ENCODE measurements at places on chromosomes 5 and 9.
A peak's percentile ranks its signal among the peaks of the same experiment; 100 is the strongest.

DNA sequence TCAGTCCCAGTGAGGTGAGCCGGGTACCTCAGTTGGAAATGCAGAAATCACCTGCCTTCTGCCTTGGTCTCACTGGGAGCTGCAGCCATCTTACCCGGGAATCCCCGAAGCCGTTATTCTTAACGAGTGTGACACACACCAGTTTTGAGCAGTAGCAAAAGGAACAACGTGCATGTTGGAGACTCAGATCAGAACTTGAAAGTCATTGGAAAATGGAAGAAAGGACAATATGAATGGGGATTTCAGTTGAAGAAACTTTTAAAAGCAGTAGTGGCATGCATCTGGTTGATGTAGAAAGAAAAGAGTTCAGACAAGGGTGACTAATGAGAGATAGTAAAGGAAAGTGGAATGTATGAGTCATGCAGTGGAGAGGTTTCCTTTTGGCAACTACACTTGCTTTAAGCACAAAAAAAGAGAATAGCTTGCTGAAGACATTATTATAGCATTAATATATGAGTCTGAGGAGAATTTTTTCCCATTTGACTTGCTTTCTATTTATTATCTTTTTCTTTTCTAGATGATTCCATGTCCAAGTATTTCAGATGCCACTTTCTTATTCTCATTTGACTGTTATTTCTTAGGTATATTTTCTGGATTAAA, 44.4 kb upstream of the ANKDD1B start:
- DNase-seq = peak; percentile 27

GRCh38 chr9:116230051-116230632, 76.6 kb downstream of the PAPPA start:
- DNase-seq = no peak

GRCh38 chr5:146877783-146878475, 628 bp downstream of the PPP2R2B start:
- no peak for DNase-seq

GRCh38 chr5:134070725-134071613, 43.5 kb upstream of the TCF7 start:
- no peak for DNase-seq

DNA sequence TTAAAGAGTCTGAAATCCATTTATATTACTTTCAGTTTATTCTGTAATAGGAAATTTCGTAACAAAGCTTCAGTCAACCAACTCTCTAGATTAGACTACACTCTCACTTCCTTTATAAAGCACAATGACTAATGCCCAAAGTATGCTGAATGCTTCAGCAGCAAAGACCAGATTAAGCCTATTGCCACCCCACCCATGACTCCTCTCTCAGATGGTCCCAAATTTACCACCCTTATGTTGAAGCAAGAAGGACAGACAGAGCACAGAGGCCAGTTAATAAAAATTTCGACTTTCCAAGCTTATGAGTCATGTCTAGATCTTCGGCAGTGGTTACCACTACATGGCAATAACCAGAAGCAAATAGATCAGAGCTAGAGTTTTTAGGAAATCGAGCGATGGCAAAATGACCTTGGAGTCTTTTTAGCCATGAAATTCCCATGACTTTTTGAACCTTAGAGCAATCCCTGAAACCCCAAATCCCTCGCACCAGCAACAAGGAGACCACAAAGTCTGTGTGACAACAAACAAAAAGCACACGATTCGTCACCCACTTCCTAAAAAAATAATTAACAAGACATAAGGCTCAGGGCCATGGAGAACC, 287.8 kb upstream of the RASA1 start:
- DNase-seq = no peak

DNA sequence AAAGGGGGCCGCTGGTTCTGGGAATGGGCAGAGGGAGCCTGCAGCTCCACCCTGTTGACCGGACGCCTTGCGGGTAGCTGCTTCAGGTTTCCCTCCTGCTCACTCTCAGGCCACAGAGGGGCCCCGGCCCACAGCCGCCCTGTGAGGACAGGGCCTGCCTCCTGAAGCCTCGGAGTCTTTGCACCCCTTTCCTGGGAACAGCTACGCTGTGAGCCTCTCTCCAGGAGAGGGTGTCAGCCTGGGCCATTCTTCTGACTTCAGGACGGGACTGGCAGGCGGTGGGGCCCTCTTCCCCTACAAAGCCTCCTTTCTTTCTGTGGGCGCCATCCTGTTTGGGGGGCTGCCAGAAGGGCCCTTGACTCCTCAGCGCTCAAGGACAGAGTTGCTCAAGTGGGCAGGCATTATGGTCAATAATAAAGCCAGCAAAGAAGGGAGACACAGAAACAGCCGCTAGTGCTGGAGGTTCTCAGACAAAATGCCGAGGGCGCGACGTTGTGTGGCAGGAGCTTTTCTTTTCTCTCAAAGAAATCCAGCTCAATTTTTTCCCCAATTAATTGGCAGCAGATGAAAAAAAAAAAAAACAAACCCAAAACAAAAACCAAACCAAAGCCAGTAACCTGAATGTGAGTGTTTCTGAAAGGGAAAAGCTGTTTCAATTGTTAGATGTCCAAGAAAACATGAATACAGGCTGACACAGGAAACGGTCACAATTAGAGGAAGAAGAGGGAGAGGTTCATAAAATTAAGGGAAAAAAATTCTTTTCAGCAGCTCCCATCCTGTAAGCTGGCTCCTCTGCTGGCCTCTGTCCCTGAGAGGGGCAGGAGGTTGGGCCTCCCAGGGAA, 12.8 kb upstream of the SLC25A51 start:
- DNase-seq = no peak

DNA sequence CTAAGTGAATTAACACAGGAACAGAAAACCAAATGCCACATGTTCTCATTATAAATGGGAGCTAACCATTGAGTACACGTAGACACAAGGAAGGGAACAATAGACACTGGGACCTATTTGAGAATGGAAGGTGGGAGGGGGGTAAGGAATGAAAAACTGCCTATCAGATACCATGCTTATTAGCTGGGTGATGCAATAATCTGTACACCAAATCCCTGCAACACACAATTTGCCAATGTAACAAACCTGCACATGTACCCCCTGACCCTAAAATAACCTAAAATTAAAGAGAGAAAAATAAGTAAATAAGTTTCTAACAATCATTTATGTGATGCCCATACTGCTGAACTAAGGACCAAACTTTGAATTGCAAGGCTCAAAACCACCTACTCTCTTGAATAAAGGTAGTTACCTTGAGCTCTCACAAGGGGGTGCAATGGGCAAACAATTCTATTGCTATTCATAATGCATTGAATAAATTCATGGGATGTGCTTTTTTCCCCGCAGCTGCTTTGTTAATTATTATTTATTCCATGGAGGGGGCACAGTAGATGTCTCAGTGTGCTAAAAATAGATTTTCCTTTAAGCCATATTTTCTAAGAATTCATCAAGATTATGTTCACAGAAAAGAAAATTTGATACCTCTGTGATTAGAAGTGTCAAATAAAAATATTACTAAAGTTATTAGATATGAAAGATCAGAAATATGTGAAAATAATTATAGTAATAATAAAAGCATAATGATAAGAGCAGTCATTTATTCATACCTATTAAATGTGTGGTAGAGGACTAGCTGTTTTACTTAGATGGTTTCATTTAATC, 76.2 kb upstream of the PTPN3 start:
- DNase-seq = peak; percentile 61

DNA sequence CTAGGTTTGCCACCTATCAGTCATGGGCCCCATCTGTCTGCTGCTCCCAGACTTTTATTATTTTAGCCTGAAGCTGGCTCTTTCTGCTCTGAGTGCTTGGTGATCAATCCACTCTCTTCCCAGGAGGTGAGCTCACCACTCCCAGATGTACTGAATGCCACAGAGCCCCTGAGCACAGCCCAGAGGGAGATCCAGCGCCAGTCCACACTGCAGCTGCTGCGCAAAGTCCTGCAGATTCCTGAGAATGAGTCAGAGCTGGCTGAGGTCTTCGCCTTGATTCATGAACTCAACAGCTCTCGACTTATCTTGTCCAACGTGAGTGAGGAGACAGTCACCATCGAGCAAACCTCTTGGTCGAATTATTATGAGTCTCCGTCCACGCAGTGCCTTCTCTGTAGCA, 36.0 kb downstream of the HMGXB3 start:
- no peak for DNase-seq

GRCh38 chr5:15938961-15939360, 240.6 kb downstream of the MARCHF11 start:
- no peak for DNase-seq

- no peak for DNase-seq
Measured at GRCh38 chr5:168152660-168153059, 138.8 kb upstream of the WWC1 start.

DNA sequence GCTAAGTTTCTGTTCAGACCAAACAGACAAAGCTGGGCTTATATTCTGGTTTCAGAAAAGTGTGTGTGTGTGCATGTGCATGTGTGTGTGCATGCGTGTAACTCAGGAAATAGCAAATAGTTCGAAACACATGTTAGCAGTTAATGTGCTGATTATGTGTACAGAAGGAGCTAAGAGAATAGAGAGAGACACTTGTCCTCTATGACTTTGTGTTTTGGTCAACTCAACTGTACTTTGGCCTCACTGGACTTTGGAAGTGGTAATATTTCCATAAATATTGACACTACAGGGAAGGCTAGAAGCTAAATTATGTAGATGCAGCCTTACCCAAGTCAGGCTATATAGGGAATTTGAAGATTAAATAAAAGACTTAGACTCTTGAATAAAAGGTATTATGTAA, 155.5 kb downstream of the RAB3C start:
- no peak for DNase-seq

- no peak for DNase-seq
Measured at GRCh38 chr9:130433947-130434262, 10.9 kb upstream of the ASS1 start.

DNA sequence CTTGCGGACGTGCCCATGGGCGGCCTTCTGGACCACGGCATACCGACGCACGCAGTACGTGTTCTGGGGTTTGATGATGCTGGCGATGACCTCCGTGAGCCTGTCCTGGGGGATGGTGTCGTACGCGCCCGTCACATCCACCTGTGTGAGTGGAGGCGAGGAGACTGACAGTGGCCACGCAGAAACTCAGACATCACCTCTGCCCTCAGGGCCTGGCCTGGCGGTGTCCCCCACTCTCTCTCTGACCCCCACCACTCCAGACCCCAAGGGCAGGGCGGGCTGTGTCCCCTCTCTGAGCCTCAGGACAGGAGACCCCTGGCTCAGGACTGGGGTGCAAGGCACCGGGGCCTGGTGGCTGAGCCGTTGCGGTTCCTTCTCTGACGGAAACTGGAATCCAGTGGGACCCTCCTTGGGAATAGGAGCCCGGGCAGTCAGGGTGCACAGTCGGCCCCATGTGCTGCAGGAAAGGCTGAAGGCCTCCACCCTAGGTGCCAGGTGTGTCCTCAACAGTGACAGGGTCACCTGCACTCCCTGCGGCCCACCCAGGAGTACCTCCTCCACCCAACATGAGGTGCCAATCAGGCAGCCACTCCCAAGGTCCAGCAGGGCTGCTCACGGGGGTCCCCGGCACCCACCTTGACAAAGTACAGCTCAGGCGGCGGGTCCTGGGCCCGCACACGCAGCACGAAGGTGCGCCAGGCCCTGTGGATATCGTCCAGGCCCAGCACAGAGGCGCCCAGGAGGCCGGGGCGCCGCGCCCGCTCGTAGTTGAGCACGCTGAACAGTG, 16.0 kb downstream of the TERT start:
- no peak for DNase-seq

- DNase-seq = no peak
Measured at GRCh38 chr9:121214005-121214404, 12.3 kb upstream of the RAB14 start.

DNA sequence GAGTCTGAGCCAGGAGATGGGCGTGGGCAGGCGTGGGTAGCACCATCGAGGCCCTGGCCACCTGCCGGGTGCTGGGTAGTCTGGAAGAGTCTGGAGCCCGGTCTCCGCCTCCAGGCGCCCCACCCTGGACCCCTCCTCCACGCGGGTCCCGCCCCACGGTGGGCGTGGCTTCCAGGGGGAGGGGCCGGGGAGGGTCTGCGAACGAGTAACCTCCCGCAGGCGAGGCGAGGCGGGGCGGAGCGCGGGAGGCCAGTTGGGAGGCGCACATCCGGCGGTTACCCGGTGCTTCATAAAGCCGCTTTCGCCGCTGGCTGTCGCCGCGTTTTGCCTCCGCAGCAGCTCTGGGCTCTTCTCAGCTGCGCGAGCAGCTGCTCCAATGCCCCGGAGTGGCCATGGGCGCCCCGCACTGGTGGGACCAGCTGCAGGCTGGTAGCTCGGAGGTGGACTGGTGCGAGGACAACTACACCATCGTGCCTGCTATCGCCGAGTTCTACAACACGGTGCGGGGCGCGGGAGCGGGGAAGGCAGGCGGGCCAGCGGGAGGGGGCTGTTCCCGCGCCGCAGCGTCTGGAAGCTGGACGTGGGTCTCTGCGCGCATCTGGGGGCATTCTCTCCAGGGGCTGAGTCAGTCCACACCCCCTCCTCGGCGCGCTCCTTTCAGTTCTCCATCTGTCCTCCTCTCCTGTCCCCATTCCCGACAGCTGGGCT, at the start of gene ACER2:
TSS of gene ACER2 (plus strand) at position 317 of the 708 bp plus-strand sequence. CDS start at position 393, 76 bp downstream.
- peak; percentile 83 for DNase-seq

DNA sequence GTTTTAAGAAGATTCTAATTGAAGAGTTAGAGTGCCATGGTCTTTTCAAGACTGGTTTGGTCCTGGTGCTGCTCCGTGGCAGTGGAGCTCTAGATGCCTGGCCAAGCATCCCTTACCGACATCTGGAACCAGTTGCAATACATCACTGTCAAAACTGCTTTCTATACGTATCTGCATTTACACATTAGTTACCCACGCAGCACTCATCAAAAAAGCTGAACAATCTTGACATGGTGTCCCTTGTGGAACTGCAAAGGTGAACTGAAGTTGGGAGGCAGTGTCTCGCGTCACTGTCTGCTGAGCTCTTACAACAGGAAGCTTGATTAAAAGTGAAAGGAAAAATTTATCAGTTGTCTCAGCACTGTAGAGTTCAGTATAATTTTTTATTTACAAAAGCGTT, 82.6 kb downstream of the PBX3 start:
- DNase-seq = no peak

DNA sequence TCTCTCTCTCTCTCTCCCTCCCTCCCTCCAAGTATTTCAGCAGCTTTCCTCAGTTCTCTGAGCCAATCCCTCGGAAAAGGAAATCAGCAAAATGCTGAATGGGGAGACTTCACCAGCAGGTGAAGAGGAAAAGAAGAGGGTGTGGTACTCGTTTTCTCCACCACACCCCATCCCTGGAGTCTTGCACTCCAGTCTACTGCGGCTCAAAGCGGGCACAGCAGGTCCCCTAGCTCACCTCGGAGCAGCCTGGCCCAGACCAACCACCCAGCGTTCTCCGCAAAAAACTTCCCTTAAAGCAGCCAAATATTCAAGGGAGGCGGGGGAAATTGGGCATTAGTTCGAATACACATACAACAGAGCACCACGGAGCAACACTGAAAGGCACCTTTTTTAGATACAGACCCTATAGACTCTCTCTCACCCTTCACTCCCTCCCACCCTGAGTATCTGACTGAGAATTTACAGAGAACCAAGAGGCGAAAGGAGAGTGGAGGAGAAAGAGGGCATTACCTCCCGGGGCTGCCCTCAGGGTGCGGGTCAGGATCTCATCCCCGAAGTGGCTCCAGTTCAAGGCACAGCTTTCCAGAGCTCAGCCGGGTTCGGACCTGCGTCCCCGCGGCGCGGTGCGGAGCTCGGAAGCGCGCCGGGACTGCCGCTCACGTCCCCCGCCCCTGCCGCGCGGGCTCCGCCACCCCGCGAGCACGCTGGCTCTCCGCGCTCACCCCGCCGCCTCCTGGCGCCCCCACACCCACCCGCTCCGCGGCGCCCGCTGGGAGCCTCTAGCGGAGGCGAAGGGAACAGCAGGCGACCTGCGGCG, 1638.5 kb upstream of the C9orf72 start:
- peak; percentile 46 for DNase-seq

GRCh38 chr9:124673063-124673462, 98.0 kb downstream of the NR6A1 start:
- DNase-seq = no peak
